ENCODE measurements at places on chromosomes 12 and 14. TPM values are rescaled to one million over a fixed set of nuclear protein-coding genes. Genes with fewer than 3 reads are reported as not detected.

Gene OAS3
- 12.5 TPM for total RNA-seq

- no peak for DNase-seq
Measured at GRCh38 chr12:81588235-81589008, 170.7 kb downstream of the PPFIA2 start.

- no peak for DNase-seq
Measured at GRCh38 chr14:22122829-22123560, 449.4 kb upstream of the OR4E1 start.

DNA sequence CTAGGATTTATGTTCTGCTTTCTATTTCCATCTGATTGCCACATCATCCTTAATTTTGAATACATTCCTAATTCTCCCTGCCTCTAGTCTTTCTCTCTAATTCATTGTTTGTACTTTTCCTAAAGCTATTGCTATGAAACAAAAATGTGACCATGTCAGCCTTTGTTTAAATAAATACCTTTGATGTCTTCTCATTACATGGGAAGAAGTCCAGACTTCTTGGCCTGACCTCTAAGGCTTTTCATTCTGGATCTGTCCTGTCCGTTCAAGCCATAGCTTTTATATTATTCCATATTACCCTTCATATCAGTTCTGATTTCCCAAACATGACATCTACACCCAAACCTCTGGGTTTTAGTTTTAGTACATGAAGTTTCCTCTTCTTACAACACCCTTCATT is 91.4 kb downstream of the CDK17 start:
- DNase-seq = peak; percentile 44

DNA sequence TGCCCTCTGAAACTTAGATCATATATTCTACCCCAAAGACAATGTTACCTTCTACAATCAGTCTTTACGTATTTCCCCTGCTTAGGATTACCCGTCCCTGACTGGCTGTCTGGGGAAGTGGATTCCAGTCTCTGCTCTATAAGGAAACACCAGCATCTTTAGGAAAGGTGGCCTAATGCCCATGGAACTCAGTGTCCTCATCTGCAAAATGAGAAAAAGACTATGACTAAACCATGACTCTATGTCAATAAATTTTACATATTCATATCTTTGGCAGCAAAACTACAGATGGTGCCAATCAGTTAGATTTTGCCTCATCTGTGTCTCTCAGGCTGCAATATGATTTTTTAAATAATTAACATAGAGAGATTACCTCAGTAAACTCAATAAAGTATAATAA is 133.8 kb downstream of the ITPR2 start:
- DNase-seq = no peak

- peak; percentile 18 for DNase-seq
Measured at GRCh38 chr14:57533214-57533613, 39.6 kb upstream of the CCDC198 start.

Gene MYF5
- not detected for total RNA-seq

DNA sequence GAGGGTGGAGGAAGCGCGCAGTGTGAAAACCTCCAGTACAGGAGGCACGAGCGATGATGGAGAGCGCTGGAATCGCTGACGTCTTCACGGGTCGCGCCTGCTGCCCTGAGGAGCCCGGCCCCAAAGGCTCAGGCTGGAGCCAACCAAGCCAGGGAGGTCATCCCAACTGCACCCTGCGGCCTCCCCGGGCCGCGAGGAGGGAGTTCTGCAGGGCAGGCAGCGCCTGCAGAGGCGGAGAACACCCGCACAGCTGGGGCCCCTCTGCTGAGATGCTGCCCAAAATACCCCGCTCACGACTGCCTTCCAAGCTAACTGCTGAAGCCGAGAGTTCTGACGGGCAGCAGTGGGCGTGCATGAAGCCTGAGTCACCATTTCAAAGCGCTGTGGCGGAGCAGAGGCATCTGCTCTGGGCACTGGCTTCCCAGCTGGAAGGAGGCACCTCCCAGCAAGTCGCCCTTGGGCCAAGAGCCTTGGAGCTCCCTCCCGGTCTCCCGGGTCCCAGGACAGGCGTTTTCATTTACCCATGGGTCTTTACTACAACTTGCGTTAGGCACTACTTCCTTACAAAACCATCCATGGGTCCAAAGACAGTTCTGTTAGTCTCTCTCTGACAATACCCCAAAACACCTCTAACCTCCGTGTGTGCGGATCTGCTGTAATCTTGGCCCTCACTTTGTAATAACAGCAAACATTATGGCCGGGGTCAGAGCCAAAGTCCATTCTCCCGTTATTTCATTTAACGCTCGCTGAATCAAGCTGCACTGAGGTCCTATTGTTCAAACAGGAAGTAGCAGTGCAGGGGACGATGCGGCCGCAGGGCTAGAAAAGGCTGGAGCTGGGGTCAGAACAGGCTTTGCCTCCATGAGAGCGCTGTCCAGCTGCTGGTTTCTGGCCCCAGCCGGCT is 60.1 kb upstream of the RIMBP2 start:
- peak; percentile 82 for DNase-seq

- no peak for DNase-seq
Measured at GRCh38 chr12:118959985-118960560, 21.3 kb upstream of the SRRM4 start.

GRCh38 chr14:22846811-22847307 is 10.5 kb downstream of the MMP14 start:
- no peak for DNase-seq

Gene FAM161B
- total RNA-seq = 5.2 TPM

Gene KRT72
- total RNA-seq = not detected

Gene ADAM20
- total RNA-seq = 0.86 TPM

- DNase-seq = no peak
Measured at GRCh38 chr14:84643446-84643845, 886.5 kb upstream of the FLRT2 start.

DNA sequence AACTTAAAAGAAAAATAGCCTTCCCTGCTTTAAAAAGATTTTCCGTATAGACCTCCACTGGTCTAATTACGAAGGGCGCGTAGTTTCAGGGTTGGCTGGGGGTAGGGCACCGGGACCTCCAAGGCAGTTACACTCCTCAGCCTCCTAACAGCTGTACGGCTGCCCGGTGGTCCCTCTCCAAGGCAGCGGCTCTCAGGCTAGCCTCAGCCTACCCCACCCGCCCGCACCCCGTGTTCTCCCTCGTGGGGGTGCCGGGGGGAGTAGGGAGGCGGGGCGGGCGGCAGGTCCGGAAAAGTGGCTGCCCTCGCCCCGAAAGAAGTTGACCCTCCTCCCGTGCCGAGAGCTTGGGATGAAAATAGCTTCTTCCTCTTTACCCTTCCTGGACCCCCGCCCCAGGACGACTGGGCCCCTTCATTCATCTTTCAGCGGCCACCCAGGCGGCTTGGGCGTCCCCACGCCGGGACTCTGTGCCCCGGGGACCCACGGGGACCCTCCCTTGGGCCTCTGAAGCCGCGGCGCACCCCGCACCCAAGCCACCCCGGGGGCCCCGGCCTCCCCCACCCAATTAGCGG is 991 bp upstream of the RCOR1 start:
- peak; percentile 40 for DNase-seq

GRCh38 chr12:74489543-74489942 is 48.1 kb upstream of the ATXN7L3B start:
- DNase-seq = no peak

GRCh38 chr12:76560086-76560491 is 518 bp upstream of the OSBPL8 start:
- no peak for DNase-seq

GRCh38 chr14:91418387-91419043 is 895 bp upstream of the CCDC88C start:
- peak; percentile 38 for DNase-seq

DNA sequence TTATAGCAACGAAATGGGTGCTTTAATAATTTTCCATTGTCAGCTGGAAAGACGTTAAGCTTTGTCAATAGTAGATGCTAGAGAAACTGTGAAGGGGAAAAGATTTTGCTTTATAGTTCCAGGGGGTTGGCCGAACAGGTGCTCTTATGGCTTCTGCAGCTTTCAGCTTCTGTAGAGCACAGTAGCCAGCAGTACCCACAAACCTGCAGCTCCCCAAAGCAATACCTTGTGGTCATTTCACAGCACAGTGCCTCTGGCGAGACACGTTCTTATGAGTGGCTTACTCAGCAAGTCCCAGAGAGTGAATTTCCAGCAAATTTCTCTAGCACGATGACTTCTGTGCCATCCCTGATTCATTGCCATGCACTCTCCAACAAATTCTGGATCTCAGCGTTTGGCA is 416.3 kb upstream of the ATP2B1 start:
- no peak for DNase-seq

DNA sequence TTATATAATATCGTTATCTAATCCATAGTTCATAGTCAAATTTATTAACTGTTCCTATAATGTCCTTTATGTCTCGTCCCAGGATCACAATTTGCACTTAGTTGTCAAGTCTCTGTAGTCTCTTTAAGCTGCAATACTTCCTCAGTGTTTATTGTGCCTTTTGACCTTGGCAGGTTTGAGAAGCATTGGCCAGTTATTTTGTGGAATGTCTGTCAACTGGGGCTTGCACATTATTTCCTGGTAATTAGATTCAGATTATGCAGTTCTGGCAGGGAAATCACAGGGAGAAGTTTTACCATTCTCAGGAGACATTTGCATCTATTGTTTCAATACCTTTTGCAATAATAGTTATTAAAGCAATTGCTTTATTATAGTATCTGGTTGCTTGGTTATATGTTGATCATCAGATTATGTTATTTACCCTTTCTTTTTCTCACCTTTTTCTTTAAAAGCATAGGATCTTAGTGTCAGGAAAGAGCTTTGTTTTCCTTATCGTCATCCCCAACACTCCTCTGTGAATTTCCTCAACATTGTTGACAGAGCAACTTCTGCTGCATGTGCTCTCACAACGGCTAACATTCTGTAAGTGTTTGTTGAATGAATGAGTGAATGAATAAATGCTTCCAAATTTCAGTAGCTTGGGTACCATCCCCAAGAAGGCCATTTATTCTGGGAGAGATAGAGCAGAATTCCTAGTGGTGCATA is 3.7 kb upstream of the ART4 start:
- no peak for DNase-seq

DNA sequence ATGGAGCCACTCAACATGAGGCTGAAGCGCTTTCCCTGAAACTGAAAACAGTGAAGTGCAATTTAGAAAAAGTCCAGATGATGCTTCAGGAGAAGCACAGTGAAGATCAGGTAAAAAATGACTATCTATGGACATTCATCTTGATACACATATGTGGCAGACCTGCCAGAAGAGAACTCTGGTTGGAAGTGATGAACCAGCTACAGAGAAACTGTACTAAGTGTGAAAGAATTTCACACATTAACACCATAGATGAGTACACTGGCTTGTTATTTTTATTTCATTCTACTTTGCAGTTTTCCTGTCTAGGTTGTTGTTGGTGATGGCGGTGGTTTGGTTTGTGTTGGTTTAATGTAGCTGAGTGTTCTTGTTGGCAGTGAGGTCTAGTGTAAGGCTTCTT is 174.7 kb downstream of the ESR2 start:
- no peak for DNase-seq

DNA sequence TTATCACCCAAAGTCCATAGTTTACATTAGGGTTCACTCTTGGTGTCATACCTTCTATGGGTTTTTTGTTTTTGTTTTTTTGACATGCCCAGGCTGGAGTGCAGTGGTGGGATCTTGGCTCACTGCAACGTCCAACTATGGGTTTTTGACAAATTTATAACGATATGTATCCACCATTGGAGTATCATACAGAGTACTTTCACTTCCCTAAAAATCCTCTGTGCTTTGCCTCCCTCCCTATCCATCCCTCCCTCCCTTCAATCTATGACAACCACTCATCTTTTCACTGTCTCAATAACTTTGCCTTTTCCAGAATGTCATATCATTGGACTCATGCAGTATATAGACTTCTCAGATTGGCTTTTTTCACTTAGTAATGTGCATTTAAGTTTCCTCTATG is 139.0 kb upstream of the CCDC198 start:
- no peak for DNase-seq

Gene RNF212B
- not detected for total RNA-seq

DNA sequence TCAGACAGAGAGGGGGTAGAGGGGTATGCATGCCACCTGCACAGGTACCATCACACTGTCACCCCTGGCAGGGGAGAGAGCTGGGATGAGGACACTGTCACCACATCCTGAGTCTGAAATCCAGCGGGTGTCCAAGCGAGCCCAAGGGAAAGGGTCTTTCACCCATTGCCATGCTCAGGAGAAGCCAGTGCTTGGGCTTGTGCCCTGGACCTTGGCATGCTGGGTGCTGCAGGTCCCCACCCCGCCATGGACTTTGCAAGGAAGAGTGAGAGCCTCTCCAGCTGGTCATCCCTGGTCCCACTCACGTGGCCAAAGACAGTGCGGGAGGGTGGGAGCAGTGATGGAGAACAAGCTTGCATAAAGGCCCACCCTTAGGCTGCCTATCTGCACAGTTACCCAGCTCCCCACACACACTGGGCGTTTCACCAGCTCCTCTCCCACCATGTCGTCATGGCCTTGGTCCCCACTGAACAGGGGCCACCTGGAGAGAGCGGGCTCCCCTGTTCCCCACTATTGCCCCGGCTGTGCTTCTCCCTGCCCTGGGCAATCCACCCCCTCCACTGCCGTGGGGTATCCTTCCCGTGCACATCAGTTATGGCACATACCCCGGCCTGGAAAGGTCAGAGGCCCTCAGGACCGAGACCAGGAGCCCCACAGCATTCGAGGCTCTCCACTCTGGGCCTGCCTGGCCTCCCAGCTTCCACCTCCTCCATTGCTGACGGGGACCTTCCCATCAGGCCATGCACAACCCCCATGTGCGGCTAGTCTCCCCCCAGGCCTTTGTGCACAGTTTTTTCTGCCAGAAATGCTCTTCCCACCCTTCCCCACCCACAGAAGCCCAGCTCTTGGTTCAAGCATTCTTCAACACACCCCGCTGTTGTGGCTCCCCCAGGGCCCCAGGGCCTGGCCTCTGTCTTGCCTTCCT is 58.6 kb upstream of the BCL11B start:
- no peak for DNase-seq

Gene CISTR
- not detected for total RNA-seq

GRCh38 chr14:102544046-102544746 is 34.6 kb upstream of the ANKRD9 start:
- DNase-seq = no peak

DNA sequence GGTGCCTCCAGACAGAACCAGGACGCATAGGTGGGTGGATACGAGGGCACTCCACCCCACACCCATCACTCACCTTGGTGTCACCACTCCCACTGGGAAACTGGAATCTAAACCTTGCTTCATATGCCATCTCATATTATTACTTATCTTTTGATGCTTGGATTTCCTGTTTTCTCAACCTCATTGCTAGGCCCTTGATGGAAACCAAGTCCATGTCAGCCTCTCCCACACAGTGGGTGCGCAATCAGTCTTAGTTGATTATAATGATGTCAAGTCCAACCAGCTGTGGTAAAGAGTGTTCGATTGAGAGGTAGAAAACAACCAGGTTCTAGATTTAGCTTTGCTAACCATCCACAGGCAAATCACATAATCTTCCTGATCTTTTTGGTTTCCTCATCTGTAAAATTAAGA is 584 bp upstream of the DDHD1 start:
- DNase-seq = no peak

Gene RNASE7
- total RNA-seq = not detected

Gene RDH11
- total RNA-seq = 212 TPM

DNA sequence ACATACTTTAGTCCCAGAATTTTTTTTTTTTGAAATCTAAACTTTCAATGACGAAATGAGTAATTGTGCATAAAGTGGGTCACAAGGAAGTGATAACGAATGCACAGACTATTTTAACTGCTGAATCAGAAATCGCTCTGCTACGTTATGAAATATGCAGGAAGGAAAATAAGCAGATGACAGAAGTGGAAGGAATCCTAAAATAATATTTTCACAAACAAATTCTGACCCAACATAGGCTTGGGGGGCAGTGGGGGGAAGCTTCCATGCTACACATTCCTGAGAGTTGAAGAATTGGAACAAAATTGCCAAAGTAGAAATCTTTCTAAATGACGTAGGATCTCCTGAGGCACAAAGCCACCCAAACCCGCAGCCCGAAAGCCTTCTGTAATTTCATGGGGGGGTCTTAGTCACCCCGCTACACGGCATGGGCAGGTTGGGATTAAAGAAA is 89.6 kb downstream of the ARF6 start:
- peak; percentile 82 for DNase-seq

Gene ANKLE2
- total RNA-seq = 118 TPM
